T-helper 17 cell (primary cell): ENCODE measurements at places on chromosomes 1 and 21. TPM values are rescaled to one million over a fixed set of nuclear protein-coding genes. Genes with fewer than 3 reads are reported as not detected.

DYNLT4 gene
- total RNA-seq: 5.5 TPM

TENT5C gene
- 173 TPM for total RNA-seq

GSTM5 gene
- 0.60 TPM for total RNA-seq

SLC44A5 gene
- total RNA-seq: 1.1 TPM

SRGAP2B gene
- 23.0 TPM for total RNA-seq

HPCAL4 gene
- total RNA-seq: 23.4 TPM

SLC41A1 gene
- 33.5 TPM for total RNA-seq

FAM151A gene
- not detected for total RNA-seq
